Activated T-helper 1 cell treated with Interleukin-2 at 50 U/mL for 16 hours (primary cell): ENCODE measurements at places on chromosomes 5 and 9.

GRCh38 chr9:20208961-20209371 is 413.3 kb downstream of the MLLT3 start:
- DNase-seq, result no peak

DNA sequence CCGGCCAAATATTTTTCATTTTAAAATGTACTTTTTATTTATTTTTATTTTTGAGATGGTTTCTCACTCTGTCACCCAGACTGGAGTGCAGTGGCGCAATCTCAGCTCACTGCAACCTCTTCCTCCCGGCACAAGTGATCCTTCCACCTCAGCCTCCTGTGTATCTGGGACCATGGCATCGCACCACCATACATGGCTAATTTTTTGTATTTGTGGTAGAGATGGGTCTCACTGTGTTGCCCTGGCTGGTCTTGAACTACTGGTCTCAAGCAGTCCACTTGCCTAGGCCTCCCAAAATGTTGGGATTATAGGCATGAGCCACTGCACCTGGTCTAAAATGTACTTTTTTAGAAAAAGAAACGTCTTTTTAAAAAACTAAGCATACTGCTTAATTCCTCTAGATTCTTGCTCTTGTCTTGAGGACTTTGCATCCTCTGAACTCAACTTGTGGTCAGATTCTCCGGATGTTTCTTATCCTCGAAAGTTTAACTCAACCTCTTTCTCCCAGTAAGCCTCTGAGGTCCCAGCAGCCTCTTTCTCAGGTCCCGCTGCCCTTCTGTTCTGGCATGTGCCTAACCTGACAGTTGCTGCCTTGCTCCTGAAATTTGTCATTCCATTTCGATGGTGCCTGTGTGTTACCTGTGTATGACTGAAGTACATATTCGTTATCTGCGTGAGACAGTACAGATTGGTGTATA is 63.0 kb downstream of the TRIO start:
- no peak for DNase-seq

GRCh38 chr9:137226338-137227053 is 806 bp upstream of the RNF224 start:
- DNase-seq, result no peak

GRCh38 chr9:70133253-70134208 is 89.9 kb downstream of the MAMDC2 start:
- DNase-seq, result no peak

DNA sequence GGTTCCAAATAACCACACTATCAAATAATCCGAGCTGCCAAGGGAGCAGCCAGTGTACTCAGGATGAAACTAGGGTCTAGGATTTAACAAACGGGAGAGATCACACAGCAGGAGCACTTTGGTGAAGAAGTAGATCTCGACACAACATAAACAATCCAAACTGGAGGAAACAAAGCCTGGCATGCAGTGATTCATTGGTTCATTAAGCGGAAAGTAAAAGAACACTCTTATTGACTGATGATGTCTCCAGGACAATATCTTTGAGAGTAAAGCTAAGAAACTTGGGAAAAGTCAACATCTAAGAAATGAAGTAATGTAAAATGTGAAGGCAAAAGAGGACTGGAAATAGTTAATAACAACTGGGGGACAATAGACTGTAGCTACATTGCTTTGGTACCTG is 1478.3 kb upstream of the CDH9 start:
- no peak for DNase-seq

DNA sequence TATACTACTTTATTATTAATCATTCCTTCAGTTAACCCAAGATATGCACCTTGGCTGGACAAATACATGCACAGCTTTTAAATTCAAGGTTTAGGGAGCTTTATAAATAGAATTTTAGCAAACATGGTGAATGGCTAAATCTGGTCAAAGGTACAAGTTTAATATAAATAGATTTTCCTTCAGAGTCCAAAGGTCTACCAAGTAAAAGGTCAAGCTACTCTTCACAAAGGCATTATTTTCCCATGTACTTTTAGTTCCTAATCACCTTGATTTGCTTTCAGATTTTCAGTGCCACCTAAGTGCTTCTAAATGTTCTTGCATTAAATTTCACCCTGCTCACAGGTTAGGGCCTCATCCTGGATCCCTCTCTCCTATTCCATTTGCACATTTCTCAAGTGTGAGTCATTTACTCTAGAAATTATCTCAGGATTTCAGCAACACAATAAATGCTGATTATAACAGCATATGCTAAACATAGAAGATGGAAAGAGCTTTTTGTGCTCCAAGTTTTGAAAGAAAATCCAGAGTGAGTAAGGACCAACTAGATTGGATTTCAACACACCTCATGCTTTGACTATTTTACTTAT is 459.4 kb upstream of the ITGA1 start:
- no peak for DNase-seq

- no peak for DNase-seq
Observed at GRCh38 chr5:40499518-40500273, 180.0 kb upstream of the PTGER4 start.

DNA sequence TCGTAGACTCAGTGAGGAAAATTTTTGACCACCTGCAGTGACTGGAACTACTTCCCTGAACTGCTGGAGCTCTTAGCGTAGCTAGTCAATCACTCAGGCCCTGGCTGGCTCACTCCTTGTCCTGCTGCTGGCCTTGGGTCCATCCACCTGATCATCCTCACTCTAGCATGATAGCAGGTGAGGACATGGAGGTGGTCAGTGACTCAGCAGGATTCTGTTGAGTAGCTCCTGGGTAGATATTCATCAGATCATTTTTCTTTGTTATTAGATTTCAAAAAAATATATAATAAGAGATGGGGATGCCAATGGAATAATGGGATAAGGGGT is 25.0 kb upstream of the SEMA4D start:
- DNase-seq, result no peak

GRCh38 chr5:139597134-139597533 is 36.0 kb downstream of the UBE2D2 start:
- no peak for DNase-seq

- DNase-seq, result no peak
Observed at GRCh38 chr9:98415782-98416181, 160.3 kb upstream of the TBC1D2 start.

- DNase-seq, result no peak
Observed at GRCh38 chr5:132667309-132667708, 6.5 kb upstream of the IL4 start.

GRCh38 chr9:124658165-124659017 is 112.7 kb downstream of the NR6A1 start:
- no peak for DNase-seq

GRCh38 chr9:942805-943580 is 33.5 kb upstream of the DMRT3 start:
- DNase-seq, result no peak

- DNase-seq, result no peak
Observed at GRCh38 chr5:55044175-55044574, 20.1 kb downstream of the GZMK start.

DNA sequence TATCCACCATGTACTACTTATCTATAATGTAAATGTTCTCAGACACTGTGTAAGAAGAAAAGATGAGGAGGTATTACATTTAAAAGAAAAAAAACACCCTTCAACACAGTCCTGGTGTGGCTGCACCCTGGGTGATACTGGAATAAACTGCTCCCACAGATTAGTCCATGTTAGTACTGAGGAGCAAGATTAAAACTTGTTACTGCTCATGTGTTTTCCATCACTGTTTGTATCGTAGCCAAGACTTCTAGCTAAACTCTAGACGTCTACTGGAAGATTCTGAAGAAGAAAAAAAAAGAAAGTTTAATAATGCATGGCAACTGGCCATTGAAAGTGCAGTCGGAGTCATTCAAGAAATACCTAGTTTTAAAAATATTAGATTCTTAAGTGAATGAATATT is at the start of gene ASPN:
Gene ASPN (minus strand): TSS at position 178 of the 400 bp plus-strand sequence.
- DNase-seq, result no peak

- no peak for DNase-seq
Observed at GRCh38 chr5:15936505-15937245, 242.9 kb downstream of the MARCHF11 start.

DNA sequence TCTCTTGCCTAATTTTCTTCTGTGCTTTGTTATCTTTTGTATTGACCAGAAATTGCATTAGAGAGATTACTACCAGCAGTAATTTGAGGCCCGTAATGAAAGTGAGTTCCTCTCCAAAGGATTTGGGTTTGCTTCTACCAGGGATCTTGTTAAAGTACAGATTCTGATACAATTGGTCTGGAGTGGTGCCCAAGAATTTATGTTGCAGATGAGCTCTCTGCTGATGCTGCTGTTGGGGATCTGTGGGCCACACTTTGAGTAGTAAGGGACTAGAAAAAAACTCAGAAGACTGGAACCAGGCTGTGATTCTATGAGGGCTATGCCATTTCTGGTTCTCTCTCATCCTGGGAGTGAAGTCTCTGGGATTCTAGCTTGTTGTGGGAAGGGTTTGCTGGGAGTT is 192.2 kb downstream of the SEC61B start:
- DNase-seq, result no peak

GRCh38 chr9:134502809-134503211 is 138.8 kb upstream of the COL5A1 start:
- DNase-seq, result no peak

DNA sequence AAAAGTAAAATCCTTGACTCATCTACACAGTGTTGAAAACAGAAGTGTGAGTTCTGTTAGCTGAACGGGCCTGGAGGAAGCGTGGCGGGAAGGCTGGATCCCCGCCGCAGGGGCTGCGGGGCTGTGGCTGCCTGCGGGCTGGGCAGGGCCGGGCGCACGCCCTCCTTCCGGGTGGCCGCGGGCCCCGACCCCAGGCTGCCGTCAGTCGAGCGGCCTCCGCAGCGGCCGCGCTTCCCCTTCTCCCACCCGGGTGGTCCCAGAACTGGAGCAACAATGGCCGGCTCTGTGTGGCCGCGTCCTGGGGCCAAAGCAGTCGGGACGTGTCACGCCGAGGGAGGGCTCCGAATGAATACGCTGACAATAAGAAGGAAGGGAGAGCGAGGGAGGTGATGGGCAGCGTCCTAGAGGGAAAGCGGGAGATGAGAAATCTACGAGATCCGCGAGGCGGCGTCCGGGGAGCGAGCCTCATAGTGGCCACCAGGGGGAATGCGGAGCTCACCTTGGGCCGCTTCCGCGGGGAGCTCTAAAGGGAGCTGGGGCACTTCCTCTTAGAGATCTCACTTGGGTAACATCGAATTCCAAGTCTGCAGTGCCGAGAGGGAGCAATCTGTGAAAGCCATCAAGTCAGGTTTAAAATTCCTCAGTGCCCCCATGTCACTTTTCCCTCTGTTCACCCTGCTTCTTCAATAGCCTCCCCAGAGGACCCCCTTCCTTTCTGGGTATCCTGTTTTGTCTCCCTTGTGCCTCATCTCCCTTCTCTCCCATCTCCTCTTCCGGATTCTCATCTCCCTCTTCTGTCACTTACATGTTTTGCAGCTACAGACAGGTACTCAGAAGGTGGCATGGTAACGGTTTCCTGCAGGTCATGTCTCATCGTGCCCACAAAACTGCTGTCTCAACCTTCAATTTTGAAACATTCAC is 83.9 kb downstream of the SLC1A3 start:
- DNase-seq, result peak; percentile 36

GRCh38 chr5:154795235-154795596 is 40.0 kb downstream of the LARP1 start:
- DNase-seq, result no peak

- no peak for DNase-seq
Observed at GRCh38 chr5:173123416-173123815, 20.9 kb upstream of the BNIP1 start.

GRCh38 chr5:112914584-112914983 is 7.4 kb downstream of the REEP5 start:
- no peak for DNase-seq

GRCh38 chr5:54385994-54386393 is 69.5 kb upstream of the HSPB3 start:
- no peak for DNase-seq

DNA sequence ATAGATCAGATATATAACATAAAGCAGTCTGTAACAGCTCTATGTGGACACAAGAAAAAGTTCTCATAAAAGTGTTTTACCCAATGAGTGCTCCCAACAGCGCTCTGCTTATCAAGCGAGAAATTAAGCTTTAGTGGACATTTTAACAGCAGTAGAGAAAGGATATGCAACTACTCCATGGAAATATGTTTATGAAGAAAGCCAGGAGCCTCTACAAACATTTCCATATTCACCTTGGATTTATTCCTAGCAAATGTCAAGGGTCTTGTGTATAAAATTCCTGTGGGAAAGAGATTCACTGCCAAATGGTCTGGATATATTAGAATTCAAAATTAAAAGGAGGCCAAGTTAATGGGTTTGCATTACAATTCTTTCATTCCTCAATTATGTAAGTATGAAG is 66.5 kb downstream of the DTWD2 start:
- no peak for DNase-seq

GRCh38 chr9:20512106-20512505 is 110.2 kb downstream of the MLLT3 start:
- DNase-seq, result no peak

GRCh38 chr5:138725818-138726416 is 27.3 kb upstream of the CTNNA1 start:
- no peak for DNase-seq

DNA sequence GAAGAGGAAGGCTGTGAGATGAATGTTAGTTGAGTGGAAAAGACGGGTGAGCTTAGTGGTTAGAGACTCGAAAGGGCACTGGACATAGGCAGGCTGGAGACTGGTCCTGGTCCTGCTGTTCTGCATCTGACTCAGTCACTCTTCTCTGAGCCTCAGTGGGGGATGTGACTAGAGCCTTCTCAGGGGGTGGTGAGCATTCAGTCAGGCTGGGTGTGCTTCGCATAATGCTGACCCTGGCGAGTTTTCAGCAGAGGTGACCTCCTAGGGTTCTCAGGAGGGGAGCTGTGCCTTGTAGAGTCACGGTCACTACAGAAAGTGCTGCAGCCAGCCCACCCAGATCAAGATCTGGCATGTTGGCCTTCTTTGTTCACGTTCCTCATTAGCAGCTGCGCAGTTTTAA is 44.3 kb downstream of the PRRC2B start:
- DNase-seq, result no peak

DNA sequence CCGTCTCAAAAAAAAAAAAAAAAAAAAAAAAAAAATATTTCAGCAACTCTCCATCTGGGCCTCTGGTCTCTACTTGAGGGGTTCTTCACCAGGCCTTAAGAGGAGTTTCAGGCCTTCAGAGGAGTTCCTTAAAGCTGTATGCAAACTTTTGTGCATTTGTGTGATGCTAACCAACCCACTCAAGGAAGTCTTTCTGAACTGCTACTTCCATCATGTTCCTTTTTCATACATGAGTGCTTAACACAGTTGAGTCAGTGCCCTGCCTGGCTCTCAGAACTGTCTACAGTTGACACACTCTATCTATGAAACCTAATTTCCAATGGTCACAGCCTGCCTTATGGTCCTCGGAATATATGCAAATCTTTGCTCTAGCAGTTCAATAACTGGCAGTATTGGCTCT is 146.5 kb downstream of the MEF2C start:
- DNase-seq, result no peak

- DNase-seq, result no peak
Observed at GRCh38 chr5:158754018-158754514, 345.6 kb downstream of the EBF1 start.

DNA sequence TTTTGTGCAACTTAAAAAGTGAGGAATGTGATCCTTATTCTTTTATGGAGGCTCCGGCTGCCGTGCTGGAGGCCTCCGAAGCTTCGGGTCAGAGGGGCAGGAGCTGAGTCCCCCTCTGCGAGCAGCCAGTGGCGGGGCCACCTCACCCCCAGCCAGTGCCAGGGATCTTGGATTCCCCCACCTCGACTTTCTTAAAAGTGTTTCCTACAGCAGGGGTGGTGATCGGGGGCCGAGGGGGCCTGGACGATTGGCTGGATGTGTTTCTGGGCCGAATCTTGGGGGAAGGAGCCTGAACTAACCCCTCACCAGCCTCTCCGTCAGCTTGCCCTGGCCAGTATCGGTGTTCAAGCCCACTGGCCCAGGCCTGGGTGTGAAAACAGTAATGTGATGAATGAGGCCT is 92.2 kb upstream of the LMX1B start:
- DNase-seq, result no peak

- no peak for DNase-seq
Observed at GRCh38 chr9:13063880-13064459, 215.5 kb downstream of the MPDZ start.
